ENCODE measurements at places on chromosomes 12 and 14.

- no peak for DNase-seq
Observed at GRCh38 chr12:58066296-58066695, 124.9 kb downstream of the ATP23 start.

DNA sequence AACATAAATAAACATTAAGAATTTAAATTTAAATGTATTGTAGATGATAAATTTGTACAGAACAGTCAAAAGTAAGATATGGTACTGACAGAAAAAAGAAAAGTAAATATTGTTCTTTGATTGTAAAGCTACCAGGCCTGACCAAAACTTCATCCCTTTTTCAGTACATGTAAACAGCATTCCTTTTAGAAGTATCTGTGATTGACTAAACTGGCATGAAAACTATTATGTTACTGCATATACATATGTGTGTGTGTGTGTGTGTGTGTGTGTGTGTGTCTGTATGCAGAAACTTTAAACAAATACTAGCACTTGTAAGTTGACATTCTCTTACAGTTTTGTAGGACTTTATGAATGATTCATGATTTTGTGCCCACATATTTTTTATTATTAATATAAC, 270.9 kb downstream of the C12orf50 start:
- DNase-seq: no peak

- no peak for DNase-seq
Observed at GRCh38 chr12:104416585-104416984, 40.2 kb upstream of the CHST11 start.

DNA sequence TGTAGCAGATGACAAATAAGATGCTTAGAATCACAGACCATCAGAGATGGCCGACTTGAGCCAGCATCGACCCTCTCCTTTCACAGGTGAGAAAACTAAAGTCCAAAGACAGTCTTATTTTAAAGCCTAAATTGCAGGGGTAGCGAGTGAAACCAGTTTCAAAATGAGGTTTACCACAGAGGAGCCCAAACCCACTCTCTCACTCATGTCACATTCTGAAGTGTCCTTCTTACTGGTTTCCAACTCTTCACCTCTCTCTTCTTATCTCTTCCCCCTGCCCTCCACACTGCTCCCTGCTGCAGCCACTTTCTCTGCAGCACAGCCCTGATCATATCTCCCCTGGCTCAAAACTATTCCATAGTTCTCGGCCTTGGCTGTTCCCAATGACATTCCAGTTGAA, 57.0 kb upstream of the NID2 start:
- DNase-seq: no peak

GRCh38 chr12:96425321-96425720, 25.1 kb upstream of the CDK17 start:
- DNase-seq: no peak

- DNase-seq: no peak
Observed at GRCh38 chr14:87971010-87971409, 22.0 kb downstream of the GALC start.

DNA sequence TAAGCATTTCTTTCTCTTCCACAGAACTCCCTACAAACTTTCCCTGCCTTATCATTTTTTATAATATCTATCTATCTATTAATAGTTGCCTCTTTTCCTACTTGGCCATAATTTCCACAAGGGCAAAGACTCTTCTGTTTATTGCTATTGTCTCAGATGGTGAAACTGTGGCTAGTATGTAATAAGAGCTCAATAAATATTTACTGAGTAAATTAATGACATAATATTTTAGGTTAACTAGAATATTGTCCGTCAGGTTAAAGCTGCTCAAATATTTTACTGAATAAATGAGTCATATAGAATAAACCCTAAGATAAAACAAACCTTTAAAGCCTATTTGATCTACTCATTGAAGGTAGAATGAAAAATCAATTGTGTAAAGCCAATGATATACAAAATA, 240.5 kb downstream of the PPFIA2 start:
- no peak for DNase-seq

DNA sequence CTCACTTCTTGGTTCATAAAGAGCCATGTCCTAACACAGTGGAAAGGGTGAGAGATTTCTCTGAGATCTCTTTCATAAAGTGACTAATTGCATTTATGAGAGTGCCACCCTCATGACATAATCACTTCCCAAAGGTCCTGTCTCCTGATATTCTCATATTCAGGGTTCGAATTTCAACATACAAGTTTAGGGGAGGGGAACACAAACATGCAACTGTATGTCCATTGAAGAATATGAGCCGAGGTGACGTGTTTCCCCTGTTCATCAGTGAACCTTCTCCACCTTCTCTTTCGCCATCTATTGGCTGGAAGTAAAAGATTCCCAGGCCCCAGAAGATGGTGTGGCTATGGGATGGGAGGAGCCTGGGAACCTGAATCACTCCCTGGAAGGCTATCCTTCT, 354.2 kb upstream of the ATP2B1 start:
- DNase-seq: no peak

DNA sequence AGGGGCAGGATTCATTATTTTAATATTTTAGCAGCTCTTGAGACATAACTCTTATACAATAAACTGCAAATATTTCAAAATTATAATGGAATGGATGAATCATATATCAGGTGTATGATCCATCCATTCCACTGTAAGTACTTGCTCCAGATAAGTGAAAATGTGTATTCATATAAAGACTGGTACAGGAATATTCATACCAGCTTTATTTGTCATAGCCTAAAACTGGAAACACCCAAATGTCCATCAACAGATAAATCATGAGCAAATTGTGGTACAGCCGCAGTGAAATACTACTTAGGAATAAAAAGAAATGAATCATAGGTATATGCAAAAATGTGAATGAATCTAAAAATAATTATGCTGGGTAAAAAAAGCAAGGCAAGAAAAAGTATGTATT, 263.6 kb upstream of the SYT10 start:
- no peak for DNase-seq

DNA sequence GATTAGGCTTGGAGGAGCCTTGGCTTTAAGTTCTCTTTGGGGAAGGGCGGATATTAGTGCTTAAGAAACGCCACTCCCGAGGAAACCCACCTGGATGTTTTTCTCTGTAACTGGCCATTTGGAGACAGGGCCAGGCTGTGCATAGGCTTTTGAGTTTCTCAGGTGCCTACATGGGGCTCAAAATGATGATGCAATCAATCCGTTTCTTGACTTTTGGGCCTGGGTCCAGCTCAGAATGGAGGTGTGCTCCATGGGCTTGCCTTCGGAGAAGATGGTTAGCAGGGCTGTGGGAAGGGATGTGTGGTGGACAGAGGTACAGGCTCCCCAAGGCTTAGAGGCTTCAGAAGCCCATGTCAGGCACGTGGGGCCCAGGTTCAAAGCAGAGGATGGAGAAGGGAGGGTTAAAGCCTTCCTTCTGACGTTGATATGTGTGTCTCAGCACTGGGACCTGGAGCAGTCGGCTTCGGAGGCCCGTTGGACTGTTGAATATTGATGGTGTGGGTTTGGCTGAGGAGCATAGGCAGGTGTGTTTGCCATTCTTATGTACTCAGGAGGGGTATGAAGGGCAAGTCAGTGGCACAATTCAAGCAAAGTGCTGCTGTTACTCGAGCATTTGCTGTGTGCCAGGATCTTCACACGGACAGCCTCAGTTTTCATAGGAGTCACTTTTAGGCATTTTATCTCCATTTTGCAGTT, 82.8 kb downstream of the SLC25A47 start:
- DNase-seq: no peak

DNA sequence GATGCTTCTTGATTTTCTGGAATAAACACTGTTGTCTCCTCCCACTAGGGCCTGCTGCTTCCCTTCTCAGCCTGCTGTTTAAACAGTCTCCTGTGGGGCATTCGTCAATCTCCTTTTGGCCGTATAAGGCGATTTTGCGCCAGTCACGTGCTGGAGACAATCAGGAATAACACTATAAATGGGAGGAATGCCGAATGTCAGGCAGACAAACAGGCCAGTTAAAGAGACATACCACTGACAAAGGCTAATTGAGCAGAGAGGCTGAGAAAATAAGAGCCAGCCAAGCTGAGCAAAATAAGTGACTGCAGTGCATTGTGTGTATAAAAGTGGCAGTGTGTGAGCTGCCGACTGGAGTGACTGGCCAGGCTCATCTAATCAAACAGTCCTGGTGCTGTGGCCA, 23.3 kb downstream of the DMAC2L start:
- DNase-seq: no peak

GRCh38 chr14:68497011-68497410, 295.9 kb downstream of the ZFP36L1 start:
- no peak for DNase-seq

- DNase-seq: no peak
Observed at GRCh38 chr12:53048033-53048779, 1.7 kb upstream of the TNS2 start.

DNA sequence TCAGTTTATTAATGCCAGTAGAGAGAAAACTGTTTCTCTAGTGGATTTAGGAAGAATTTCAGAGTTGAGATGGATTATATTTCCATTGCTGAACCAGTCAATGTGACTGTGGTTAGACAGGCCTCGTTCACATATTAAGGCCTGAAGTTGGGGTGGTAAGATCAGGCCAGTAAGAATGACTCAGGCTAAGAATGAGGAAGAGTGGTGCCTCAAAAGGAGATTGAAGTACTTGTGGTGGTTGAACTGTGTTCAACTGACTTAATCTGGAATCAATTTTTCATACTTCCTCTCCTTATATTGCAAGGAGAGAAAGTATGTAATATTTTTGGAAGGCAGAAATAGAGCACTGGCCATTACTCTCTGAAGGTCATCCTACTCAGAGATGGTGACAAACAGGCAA, 37.8 kb upstream of the ATF7IP start:
- peak; percentile 62 for DNase-seq

DNA sequence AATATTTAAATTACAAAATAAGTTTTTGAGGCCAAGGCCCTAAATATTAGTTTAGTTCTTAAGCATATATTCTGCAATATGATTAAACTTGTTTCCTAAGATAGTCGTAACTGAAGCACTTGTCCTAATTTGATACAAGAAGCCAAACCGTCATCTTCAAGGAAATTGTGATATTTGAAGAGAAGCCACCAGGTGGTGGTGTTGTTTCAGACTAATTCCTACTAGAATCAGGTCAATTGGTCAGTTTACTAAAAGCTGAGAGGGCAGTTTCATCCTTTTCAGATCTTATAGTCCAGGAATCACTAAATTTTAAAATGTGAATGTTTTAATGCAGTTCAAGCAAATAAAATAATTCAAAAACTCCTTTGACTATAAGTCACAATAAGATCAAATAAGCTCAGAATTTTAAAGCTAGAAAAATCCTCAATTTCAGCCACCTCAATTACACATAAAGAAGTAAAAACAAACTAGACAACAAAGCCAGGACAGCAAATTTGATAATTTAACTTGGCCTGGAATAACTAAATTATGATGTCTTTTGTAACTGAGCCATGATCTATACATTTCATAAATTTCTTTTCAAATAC, 7.1 kb upstream of the ARL1 start:
- peak; percentile 72 for DNase-seq

DNA sequence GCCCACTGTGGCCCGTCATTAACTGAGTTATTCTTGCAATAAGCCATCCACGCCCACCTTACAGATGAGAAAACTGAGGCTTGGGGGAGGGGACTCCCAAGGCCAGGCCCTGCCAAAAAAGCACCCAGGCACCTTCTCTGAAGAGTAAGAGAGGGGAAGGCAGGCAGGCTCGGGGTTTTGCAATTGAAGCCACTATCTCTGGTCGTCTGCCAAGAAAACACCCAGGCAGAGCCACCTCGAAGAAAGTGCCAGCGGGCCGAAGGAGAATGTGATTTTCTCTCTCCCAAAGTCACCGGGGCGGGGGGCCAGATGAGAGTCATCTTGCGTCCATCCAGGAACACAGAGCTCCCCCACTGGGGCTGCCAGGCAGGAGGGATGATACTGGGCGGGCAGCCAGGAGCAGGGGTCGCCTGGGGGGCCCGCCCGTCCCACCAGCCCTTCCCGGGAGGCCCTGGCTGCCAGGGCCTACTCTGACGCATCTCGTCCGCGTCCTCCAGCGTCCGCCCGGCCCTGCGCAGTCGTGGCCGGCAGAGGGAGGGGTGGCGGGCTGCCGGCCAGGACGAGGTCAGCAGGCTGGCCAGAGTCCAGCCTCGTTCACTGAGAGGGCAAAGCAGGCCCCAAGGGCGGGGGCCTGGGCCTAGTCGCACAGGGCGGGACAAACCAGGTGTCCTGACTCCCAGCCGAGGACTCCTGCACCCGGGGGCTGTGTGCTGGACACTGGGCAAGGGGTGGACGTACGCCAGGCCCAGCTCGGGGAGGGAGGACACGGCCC, 74.3 kb downstream of the RFLNA start:
- DNase-seq: no peak

DNA sequence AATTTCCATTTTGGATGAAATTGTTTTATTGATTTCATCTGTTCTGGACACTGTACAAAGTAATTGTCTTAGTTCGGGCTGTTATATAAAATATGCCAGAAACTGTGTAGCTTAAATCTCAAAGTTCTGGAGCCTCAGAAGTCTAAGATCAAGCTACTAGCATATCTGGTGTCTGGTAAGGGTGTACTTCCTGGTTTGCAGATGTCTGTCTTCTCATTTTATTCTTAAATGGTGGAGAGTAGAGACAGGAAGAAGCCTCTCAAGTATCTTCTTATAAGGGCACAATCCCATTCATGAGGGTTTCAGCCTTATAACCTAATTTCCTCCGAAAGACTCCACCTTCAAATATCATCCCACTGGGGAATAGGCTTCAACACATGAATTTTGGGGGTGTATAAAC, 51.3 kb downstream of the MON2 start:
- no peak for DNase-seq

- DNase-seq: no peak
Observed at GRCh38 chr12:131473741-131474709, 236.9 kb upstream of the SFSWAP start.

DNA sequence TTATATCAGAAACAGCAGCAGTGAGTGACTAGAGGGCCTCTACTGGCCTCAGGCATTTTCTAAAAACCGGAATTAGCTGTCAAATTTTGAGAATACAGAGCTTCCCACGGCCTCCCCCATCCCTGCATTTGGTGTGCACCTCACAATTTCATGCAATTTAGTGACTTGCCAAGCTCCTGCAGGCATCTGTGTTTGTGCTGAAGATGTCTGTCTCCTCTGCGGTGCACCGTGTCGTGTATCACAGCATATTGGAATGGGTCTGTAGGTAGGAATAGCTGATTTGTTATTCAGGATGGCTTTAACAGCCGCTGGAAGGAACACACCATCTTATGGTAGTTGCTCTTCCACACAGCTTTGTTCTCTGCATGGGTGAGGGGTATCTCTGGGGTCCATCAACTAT, 140.3 kb downstream of the SSPN start:
- DNase-seq: no peak

DNA sequence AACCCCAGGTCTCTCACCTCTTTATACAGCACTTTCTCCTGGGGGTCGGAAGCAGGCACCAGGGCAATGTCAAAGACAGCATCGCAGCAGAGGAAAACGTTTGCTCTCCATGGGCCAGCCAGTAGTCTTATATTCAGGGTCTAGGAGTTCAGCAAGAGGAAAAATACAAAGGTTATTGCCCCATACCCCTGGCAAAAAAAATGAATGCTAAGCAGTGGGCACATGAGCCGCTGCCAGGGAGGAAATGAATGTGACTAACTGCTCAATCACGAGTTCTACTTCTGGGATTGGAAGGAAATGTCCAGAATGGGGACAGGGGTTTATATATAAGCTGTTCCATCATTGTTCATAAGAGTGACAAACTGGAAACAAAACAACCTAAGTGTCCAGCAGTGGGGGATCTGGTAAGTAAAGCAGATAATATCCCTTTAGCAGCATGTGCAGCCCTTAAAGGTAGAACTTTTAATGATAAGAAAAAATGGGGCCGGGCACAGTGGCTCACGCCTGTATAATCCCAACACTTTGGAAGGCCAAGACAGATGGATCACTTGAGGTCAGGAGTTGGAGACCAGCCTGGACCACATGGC, 53.8 kb downstream of the PHETA1 start:
- DNase-seq: peak; percentile 33
